ENCODE measurements at places on chromosomes 4 and X. TPM values are rescaled to one million over a fixed set of nuclear protein-coding genes. Genes with fewer than 3 reads are reported as not detected.

DGAT2L6 gene
- total RNA-seq: not detected

CDX4 gene
- not detected for total RNA-seq

IDUA gene
- 44.9 TPM for total RNA-seq

PLK4 gene
- total RNA-seq: 1.9 TPM

TEX11 gene
- not detected for total RNA-seq

All from pericardium fibroblast (primary cell).